Lung (tissue), 17 donors: ENCODE measurements at places on chromosomes 4 and X.

DNA sequence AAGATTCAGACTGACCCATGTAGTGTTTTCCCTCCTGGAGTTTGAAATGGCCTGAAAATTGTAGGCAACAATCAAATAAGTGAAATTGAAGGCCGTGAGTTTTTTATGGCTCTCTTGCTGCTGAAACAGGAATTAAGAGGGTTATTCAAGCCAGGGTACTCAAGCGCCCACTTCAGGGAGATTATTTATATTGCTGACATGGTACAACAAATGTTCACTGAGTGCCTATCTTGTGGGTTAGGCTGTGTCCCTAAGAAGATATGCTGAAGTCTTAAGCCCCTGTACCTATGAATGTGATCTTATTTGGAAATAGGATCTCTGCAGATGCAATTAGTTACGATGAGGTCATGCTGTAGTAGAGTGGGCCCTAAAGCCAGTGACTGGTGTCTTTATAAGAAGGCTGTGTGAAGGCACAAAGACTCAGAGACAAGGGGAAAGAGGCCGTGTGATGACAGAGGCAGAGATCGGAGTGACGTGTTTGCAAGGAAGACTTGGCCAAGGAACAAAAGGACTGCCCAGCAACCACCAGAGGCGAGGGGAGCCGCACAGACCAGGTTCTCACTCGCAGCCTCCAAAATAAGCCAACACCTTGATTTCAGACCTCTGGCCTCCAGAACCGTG lies 72.9 kb downstream of the MED28 start:
- no peak for DNase-seq

GRCh38 chr4:151865744-151866591 lies 105.2 kb upstream of the GATB start:
- DNase-seq = no peak

DNA sequence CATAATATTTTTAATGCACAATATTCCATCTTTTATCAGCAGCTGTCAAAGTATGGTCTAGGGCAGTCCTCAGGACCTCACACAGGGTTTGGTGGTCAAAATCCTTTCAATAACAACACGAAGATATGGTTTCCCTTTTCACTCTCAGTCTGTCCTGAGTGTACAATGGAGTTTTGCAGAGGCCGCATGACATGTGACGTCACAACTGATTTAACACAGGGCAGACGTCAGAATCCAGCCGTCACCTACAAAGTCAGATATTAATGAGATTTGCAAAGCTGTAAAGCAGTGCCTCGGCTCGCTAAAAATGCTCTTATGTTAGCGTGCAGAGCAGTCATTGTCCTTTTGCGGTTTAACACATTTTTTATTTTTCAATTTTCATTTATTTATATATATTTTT lies 12.5 kb downstream of the ABLIM2 start:
- no peak for DNase-seq

DNA sequence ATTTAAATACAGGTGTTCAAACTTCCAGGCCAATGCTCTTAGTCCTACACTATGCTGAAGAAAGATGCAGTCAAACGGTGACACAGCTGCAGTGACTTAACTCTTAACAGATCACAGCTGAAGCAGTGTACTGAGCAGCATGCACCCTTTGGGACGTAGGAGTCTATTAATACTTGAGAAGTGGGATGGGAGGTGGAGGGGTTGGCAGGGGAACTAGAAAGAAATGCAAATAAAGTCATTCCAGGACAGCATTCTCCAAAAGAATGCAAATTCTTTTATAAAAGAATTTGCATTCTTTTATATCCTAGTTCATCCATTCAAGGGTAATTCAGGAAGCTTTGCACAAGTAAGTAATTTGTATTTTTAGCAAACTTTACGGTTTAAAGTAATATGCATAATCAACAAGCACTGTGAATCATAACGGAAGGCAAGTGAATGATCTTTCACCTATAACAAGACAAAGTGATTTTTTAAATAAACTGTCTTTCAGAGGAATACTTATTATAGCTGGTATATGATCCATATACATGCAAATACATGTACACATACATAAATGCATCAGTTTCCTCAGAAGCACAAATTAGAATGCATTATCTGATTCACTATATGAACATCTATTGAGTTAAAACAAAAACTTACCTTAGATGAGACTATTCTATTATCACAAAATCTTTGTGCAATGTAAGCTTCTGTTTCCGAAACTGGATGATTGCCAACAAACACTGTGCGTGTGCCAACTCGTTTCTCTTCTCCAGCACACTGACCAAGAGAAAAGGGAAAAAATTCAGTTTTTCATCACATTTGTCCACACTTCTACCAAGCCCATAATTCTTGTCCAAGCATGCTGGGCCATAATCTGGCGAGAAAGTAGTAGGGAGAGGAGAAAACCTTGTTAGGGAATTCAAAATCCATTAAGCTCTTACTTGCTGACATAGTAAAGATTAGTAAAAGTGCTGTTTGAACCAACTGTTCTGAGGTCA lies 106.5 kb downstream of the ATP11C start:
- no peak for DNase-seq

- no peak for DNase-seq
Measured at GRCh38 chr4:129578336-129578735, 482.4 kb downstream of the C4orf33 start.

DNA sequence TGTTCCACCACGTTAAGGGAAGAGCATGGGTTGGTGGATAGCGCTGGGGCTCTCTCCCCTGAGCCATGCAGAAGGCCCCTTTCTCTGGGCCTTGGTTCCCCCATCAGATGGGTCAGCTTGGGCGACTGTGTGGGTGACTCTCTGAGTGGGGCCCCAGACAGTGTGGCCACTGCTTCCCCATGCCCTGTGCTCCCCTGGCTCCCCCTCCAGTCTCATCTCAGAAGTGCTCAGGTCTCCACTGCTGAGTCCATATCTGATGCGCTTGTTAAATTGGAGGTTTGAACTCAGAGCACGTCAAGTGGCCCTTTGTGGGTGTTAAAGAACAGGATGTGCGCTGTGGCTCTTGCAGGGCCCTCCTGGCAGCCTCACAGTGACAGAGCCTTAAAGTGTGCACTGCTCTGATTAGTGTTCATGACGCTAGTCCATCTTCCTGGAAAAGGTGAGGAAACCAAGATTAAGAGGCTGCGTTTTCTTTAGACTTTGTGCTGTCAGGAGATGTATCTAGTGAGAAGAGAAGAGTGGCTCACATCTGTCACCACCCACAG lies 59.8 kb downstream of the NELFA start:
- no peak for DNase-seq

- no peak for DNase-seq
Measured at GRCh38 chr4:80073473-80074008, 512 bp upstream of the ANTXR2 start.

GRCh38 chr4:5746829-5747737 lies 36.1 kb downstream of the EVC start:
- DNase-seq = peak; percentile 7

DNA sequence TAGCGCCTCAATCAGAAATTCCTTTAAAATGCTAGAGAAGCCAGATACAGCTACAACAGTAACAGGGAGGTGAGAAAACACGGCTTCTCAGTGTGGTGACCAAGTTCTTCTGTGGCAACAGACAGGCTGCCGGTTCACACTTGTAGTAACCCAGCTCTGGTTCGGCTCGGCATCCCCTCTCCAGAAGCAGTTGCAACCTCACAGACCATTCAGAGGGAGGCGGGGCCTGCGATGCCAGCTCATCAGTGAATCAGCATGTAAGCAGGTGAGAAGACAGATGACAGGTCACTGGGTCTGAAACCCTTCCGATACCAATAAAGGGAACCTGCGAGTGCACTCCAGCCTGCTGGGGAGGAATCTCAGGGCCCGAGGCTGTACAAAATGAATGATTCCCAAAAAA lies 251.0 kb downstream of the KCNIP4 start:
- DNase-seq = no peak

GRCh38 chr4:104188301-104188700 lies 306.4 kb downstream of the CXXC4 start:
- no peak for DNase-seq

- DNase-seq = no peak
Measured at GRCh38 chr4:48149827-48150370, 15.8 kb upstream of the TXK start.

DNA sequence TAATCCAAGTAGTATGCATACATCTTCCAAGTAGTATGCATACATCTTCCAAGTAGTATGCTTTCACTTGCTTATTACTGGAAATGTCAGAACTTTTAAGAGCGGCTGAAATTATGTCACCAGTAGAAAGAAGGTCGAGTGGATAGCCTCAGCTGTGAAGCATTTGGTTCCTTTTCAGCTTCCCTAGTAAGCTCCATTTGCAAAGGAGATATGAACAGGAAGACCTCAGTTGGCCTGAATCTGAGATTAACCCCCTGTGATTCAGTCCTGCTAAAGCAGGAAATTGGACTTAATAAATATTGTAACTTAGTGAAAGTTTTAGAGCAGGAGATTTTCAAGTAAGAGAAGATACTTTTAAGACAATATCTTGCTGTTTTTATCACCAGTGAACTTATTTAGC lies 48.1 kb downstream of the PCDH7 start:
- DNase-seq = no peak

DNA sequence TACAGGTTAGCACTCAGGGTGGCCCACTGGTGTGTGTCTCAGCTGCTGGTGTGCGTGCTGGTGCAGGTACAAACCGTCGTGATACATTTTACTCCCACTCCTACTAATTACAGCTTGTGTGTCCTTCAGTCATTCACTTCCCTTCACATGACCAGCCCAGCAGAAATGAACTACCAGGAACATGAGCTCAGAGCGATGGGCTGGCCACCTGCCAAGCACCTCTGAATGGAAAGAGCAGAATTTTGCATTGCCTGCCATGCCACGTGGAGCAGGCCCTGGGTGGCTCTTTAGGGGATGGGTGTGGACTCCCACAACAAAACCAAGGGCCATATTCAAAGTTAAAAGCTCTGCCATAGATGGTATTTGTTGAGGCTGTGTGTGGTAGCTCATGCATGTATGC lies 58.9 kb upstream of the PGM2 start:
- peak; percentile 86 for DNase-seq

DNA sequence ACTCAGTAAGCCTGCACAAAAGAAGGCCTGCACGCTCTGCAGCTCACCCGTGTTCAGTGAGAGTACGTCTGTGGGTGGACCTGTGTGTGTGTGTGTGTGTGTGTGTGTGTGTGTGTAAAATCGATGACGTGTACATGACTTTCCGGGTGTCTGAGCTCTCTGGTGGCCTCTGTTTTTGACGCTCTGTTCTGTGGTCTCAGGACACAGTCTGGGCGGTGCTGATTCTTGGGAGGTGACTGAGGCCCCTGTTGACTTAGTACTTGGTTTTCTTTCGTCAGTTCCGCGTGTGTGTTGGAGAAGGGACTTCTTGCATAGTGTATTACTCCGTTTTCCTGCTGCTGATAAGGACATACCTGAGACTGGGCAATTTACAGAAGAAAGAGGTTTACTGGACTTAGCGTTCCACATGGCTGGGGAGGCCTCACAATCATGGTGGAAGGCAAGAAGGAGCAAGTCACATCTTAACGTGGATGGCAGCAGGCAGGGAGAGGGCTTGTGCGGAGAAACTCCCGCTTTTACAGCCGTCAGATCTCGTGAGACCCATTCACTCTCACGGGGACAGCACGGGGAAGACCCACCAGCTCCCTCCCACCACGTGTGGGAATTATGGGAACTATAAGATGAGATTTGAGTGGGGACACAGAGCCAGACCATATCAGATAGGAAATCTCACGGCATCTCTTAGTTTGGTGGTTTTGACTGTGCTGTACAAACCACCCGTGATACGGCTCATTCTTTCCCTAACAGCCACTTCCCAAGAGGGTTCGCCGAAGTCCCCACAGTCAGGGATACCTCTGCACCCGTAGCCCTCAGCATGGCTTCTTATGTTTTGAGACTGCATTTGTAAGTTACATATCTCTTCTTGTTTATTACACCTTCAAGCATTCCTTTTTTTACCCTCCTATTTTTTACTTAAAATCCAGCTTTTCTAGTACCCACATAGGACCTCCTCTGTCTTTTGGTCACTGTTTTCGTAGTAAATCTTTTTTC lies 24.5 kb downstream of the UVSSA start:
- DNase-seq = no peak

- peak; percentile 88 for DNase-seq
Measured at GRCh38 chr4:6282314-6282771, 12.7 kb downstream of the WFS1 start.

GRCh38 chr4:26204911-26205370 lies 115.9 kb upstream of the RBPJ start:
- DNase-seq = no peak

- no peak for DNase-seq
Measured at GRCh38 chrX:10513974-10514373, 106.4 kb downstream of the MID1 start.
